ENCODE measurements at places on chromosomes 16 and 17.

DNA sequence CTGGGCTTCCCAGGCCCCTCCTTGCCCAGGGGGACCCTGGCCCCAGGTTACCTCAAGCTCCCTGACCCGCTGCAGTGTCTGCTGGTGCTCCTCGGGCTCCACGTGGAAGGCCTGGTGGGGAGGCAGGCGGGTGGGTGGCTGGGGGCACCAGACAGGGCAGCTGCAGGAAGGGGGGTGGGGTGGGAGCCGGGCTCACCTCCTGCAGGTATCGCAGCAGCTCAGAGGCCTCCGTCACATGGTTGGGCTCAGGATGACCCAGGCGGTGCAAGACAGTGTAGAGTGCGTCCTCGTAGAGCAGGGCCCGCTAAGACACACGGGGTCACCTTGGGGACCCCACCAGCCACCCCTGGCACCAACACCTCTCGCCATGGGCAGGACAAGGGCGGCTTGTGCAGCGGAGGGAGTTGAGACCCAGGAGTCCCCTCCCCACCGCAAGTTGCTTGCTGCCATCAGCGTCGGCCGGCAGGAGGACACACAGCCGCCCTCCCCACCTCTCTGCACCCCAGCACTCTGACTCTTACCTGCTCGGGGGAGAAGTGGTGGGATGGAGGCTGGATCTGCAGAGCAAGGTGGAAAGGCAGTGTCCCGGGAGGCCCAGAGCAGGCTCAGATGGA is 1.1 kb downstream of the UNC13D start:
- no peak for DNase-seq

GRCh38 chr17:50288306-50288705 is 14.0 kb downstream of the TMEM92 start:
- DNase-seq: no peak

DNA sequence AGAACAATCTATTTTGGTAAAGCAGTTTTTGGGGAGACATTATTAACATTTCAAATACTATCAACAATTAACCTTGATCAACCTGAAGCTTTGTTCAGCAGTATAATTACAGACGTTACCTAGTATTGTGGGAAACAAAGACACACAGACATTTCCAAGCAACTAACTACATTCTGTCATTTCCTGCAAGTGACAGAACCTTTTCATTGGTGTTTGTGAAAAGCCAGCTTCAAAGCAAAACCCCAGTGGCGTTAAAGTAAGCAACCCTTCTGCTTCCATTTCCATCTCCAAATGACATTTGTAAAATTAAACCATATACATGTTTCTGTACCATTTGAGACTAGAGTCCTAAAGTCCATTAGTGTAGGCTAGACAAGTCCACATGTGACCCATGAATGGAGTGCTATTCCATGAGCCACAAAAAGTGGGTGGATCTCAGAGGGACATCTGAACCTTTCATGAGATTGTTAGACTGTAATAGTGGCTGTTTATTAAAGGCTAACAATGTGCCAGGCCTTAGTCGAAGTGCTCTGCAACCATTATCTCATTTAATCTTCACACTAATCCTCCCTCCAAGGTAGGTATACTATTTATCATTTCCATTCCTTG is 101.2 kb downstream of the SSH2 start:
- DNase-seq: no peak

- DNase-seq: peak; percentile 94
Observed at GRCh38 chr17:47840742-47841487, at the start of gene SCRN2. TSS of gene SCRN2 (minus strand) at chr17:47841273. CDS start at chr17:47840843, 430 bp downstream.

DNA sequence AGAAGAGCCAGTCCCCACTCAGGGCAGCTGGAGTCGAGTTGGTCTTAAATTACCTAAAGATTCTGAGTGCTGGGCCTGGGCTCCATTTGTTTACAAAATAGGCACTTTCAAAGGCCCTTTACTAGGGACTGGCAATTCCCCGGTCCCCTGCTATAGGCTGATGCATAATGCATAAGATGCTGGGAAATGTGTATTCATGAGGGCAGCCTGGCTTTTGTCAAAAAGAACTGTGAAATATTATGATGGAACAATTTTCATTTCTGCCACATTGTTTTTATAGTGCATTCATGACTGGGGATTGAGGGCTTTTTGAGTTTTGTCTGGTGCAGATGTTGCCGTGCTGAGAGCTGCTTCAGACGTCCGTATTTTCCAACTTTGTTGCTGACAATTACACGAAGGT is 617.0 kb upstream of the CDH5 start:
- no peak for DNase-seq

GRCh38 chr16:67443265-67443664 is 12.3 kb downstream of the HSD11B2 start:
- no peak for DNase-seq

- DNase-seq: no peak
Observed at GRCh38 chr16:754656-755055, 5.9 kb upstream of the MSLN start.

DNA sequence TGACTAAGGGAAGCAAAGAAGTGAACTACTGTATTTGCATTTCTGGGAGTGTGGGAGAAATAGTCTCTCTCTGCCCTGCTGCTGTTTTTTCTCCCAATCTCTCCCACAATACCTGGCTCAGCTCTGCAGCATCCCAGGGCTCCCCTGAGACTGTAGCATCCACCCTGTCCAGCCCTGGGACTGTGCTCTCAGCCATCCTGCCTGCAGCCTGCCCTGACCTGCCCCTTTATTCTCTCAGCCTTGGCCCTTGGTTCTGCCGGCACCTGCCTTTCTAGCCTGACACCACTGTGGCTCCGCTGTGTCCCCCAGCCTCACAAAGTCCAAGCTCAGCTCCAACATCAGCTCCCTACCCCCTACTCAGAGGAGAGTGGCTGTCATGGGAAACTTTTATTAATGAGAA is 1.9 kb downstream of the PDILT start:
- DNase-seq: no peak

DNA sequence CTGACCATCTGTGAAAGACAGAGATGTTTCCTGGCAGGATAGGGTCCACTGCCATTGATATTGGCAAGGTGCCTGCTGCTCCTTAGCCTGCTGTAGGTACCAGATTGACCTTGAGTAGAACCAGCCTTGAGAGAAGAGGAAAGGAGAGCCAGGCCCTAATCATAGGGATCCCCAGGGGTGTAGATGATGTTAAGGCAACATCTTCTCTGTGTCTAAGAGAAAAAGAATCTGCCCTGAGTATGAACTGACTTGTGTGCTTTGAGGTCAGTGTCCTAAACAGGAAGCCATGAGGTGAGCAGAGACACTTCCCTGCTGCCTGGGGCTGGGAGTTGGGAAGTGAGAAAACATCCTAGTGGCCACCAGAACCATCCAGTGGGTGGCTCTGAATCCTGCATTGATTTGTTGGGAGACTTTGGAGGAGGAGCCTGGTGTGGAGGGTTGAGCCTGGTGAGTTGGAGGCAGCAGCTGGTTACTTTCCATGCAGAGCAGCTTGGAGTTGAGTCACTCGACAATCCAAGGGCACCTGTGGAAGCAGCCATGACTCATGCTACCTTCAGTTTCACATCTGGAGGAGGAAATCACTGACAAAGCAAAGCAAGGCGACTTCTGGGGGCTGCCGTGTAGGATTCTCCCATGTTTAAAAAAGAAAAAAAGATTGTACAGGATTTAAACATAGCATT is 47.8 kb downstream of the BMERB1 start:
- peak; percentile 32 for DNase-seq

- DNase-seq: no peak
Observed at GRCh38 chr17:44677136-44677535, 12.4 kb downstream of the CCDC43 start.

GRCh38 chr17:16443511-16444257 is 28.3 kb downstream of the TRPV2 start:
- no peak for DNase-seq

DNA sequence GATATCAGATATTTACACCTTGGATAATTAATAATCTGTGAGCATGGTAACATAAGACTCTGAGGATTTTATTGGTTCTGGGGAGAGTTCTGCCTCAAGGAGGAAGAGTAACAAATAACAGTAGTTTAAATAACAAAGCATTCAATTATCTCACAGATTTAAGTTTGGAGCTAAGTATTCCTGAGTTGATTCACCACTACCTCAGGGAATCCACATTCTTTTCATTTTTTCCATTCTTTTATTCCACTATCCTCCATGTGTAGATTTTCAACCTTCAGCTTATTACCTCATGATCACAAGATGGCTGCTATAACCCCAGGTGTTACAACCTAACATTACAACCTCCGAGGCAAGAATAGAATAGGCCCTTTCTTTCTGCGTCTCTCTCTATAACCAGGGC is 252.2 kb upstream of the TOX3 start:
- DNase-seq: no peak

DNA sequence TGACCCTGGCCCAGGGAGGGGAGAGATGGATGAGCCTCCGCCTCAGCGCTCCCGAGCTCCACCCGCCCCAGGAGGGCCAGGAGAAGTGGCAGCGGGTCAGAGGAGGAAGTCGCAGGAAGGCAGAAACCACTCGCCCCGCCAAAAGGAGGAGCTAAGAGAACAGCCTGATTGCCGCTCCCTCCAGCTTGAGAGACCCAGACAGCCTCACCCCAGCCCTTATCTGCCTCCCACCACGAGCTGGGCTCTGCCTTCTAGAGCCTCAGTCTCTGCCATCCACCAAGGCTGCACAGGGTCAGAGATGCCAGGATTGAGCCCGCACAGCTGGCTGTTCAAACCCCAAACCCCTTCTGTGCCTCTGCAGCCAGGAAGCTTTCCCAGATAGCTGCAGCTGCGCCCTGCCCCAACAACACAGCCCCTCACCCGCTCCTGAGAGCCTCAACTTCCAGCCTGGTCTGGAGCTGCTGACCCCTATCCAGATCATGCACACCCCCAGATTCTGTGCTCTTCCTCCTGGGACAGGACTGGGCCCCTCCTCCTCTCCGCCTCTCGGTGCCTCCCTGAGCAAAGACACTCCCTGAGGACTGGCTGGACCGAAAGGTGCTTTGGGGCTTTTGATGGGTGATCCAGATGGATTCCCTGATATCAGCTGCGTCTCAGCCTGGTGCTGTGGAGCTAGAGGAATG is 1.0 kb upstream of the ATP2A3 start:
- peak; percentile 91 for DNase-seq

DNA sequence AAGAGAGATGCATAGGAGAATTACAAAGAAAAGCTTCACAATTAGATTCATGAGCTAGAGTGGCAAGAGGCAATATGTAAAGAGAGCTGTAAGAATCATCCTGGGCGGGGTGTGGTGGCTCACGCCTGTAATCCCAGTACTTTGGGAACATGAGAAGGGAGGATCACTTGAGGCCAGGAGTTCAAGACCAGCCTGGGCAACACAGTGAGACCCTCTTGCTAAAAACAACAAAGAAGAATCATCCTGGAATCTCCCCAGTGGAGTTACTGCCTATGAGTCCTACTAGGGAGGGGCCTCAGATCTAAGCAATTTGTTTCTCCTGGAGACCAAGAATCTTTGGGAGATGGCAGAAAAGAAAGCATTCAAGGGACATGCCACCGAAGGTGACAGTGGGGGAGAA is 119.1 kb downstream of the HIC1 start:
- no peak for DNase-seq

GRCh38 chr16:49347476-49347875 is 26.1 kb upstream of the C16orf78 start:
- no peak for DNase-seq

DNA sequence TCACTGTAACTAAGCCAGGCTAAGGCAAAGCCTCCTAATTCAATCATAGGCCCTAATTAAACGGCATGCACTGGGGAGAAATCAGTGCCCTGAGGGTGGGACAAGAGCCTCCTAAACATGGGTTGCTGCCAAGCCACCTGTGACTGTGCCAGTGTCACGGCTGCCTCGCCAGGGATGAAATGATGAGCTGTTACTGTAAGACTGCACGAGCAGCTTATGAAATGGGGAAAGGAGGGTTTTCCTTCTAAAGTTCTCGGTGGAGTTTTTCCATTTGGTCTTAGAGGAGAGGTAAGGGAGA is 12.7 kb downstream of the TMEM11 start:
- no peak for DNase-seq

DNA sequence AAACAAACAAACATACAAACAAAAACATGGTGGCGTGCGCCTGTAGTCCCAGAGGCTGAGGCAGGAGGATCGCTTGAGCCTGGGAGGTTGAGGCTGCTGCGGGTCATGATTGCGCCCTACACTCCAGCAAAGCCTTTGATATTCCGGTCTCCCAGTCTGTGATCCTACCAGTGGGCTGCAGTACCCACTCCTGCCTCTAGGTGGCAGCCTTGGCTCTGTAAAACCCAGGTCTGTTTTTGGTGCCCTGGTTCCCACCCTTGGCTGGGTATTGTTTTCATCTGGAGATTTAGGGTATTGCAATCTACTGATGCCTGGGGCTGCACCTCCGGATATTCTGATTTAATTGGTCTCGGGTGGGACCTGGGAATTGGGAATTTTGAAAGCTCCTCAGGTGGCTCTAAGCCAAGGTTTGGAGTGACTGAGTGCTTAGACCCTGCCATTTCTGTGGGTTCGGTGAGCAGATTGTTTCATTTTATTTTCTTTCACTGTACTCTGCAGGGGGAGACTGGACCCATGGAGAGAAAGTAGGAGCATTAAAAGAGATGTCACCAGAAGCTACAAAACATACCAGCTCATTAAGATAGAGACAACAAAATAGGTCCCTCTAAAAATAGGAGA is 40.5 kb downstream of the MYH3 start:
- DNase-seq: peak; percentile 91

DNA sequence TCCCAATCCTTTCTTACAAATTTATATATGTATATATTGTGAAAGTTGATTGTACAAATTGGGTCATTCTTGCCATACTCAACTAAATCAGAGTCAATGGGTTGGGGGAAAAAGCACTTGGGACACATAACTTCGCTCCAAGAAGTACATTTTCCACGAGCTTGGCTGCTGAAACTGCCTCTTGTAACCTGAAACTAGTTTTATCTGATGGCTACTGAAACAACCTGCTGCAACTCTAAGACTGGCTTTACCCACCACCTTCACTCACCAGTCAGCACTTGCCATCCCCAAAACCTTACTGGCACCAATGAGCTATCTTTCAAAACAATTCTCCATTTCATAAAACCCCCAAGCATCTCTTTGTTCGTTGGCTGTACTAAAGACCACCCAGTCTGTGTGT is 14.5 kb upstream of the MYCBPAP start:
- no peak for DNase-seq

- DNase-seq: no peak
Observed at GRCh38 chr17:77961741-77962140, 3.2 kb downstream of the TNRC6C start.

- no peak for DNase-seq
Observed at GRCh38 chr16:69197573-69197972, 10.6 kb downstream of the SNTB2 start.

DNA sequence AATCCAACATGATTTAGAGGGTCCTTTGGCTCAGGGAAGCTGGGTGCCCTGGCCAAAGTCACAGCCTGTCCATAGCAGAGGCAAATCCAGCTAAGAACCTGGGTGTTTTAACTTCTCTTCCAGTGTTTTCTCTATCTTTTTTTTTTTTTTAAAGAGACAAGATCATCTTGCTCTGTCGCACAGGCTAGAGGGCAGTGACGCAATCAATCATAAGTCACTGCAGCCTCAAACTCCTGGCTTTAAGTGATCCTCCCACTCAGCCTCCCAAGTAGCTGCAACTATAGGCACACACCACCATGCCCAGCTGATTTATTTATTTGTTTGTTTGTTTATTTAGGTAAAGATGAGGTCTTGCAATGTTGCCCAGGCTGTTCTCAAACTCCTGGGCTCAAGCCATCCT is 14.8 kb upstream of the GRIN2A start:
- DNase-seq: no peak

- DNase-seq: no peak
Observed at GRCh38 chr17:30964876-30965275, 6.0 kb upstream of the RNF135 start.

GRCh38 chr17:82334622-82335394 is 1.2 kb upstream of the SECTM1 start:
- DNase-seq: peak; percentile 48
